NCI-H1417 treated with DMSO at 0.1 percent for 48 hours (cell line): ENCODE measurements at places on chromosomes 2 and 18.

DNA sequence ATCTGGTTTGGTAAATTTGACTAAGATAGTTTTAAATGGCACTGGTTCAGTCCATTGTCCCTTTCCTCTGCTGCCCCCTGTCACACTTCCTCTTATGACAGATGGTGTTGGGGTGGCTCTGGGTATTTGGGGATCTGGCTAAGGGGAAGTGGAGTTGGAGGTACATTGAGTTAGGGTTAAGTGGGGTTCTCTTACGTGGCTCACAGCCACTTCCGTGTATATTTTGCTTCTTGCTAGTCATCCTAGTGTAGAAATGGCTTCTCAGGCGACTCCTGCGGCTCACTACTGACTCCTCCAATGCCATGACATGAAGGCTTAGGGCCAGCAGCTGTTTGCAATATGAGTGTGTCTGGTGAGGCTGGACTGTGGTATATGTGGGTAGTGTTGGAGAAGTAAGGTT lies 187.0 kb downstream of the HAUS1 start:
- no peak for DNase-seq

DNA sequence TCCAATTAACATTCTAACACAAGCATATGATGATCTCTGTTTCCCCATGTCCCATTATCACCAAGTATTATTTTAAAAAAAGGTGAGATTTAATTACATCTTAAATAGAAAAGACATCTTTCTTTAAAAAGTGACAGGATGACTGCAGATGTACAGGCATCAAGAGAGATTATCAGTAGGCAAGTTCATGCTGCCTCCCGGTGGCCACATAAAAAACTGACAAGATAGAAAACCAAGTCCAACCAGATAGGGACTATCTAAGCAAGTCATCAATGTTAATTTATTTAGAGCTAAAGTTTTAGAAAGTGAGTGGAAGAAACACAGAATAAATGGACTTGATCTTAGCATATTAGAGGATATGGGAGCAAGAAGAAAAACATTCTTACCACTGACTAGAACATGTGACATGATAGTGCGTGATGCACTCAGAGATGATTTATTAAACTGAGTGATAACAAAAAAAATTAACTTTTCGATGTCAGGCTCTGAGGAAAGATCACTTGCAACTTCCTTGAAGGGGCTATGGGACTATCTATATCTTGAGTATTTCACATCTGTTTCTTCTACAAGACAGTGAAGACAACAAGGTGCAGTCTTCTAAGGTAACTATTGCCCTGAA lies 5.4 kb upstream of the TDRD15 start:
- DNase-seq, result no peak

- no peak for DNase-seq
Observed at GRCh38 chr2:62854600-62855514, 149.3 kb downstream of the EHBP1 start.

GRCh38 chr2:98761909-98762308 lies 31.0 kb upstream of the MGAT4A start:
- no peak for DNase-seq

- no peak for DNase-seq
Observed at GRCh38 chr2:240322991-240323390, 112.5 kb upstream of the GPC1 start.

DNA sequence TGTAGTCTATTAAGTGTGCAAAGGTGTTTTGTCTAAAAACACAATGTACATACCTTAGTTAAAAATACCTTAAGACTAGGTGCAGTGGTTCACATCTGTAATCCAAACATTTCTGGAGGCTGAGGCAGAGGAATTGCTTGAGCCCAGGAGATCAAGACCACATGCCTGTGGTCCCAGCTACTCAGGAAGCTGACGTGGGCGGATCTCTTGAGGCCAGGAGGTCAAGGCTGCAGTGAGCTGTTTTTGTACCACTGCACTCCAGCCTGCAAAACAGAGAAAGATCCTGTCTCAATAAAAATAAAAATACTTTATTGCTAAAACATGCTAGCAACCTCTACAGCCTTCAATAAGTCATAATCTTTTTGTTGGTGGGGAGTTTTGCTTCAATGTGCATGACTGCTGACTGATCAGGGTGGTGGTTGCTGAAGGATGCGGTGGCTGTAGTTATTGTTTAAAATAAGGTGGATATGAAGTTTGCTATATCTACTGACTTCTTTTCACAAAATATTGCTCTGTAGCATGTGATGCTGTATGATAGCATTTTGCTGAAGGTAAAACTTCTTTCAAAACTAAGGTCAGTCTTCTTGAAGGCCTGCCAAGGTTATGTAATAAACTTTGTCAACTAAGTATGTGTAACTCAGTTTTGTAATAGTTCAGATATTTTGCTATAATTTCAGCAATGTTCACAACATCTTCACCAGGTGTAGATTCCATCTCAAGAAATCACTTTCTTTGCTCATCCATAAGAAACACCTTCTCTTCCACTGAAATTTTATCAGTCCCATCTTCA lies 1238.0 kb upstream of the NRXN1 start:
- no peak for DNase-seq

DNA sequence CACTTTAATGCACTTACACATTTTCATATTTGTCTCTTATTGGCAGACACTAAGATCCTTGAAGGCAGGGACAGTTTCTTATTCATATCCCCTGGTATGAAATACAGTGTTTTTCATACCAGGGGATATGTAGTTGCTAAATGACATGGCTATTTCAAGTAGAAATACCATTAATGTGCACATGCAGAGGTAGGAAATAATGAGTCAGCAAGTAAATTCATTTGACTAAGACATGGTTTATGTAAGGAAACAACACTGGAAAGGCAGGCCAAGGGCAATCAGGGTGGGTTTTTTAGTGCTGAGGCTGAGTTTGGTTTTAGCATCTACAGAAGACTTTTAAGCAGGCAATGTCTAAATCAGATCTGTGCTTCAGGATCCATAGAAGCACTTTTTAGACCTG lies 155.9 kb downstream of the WDPCP start:
- no peak for DNase-seq

GRCh38 chr18:46459789-46460455 lies 197.1 kb downstream of the LOXHD1 start:
- DNase-seq, result no peak

DNA sequence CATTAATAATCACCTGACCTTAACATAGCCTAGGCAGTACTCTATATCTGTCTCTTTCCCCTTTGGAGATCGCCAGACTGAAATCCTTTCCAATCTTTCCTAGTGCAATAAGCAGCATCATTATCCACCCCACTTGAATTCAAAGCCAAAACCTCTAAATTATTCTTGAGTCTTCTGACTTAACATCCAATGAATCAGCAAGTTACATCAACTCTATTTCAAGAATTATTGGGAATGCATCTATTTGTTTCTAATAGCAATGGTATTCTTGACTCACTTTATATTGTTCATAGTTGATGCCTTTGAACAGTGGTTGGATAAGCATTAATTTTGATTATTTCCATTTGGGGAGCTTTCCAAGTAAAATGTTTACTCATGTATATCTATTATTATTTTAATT lies 144.8 kb downstream of the ZNF804A start:
- no peak for DNase-seq

DNA sequence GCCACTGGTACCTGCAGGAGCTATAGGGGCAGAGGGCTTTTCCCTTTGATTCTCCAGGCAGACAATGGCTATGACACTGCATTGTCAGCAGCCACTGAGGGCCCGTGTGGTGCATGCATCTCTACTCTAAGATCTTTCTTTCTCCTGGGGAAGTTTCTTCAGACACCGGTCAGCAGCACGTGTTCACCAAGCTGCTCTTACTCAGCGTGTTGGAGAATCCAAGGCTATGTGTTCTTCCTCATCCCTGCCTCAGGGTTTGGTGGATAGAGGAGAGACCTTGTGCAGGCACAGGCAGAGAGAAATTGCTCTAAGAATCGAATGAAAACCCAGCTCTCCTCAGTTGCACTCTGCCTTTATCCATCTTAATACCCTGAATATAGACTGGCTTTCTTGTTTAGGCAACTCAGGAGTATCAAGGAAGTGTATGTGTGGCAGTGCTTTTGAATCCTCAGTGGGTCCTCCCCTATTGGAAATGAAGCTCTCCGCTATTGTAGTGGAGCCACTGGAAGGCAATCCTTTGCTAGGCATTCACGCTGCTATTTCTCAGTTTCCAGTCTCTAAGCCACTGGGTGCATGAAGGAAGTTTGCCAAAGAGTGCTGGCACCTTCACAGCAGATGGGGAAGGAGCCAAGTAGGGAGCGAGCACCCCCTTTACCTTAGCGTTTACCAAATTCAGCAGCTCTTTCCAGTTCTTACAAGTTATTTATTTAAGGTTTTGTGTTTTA lies 86.9 kb upstream of the EML6 start:
- DNase-seq, result no peak

DNA sequence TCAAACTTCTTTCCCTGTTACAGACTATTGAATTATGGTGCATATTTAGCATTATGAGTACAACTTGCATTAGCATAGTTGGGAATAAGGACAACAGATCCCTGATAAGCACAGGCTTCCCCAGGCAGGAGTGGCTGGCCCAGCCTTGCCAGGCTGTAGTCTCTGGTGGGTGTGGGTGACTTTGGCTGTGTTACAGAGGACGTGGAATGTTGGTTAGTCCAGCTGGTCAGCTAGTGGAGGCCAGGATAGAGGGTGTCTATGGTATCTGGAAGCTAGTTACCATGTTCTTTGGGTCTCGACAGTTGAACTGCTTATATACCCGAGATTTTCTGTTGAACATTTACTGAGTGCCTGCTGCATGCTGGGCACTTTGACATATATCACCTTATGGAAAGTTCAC lies 4.7 kb downstream of the SH3RF3 start:
- no peak for DNase-seq

DNA sequence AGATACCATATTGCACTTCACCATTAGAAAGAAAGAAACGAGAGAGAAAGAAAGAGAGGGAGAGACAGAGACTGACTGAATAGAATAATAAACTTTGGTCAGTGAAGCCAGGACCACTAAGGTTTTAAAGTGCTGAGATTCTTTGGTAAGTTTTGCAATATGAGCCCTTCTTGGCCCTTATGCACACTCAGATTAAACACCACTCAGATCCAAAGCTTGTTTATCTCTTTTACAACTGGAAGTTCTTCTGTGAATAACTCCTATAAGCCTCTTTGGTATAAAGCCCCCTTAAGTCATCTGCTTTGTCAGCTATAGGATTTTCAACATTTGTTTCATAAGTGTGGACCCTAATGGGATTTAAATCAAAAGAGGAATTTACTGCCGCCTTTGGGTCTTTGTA lies 40.8 kb downstream of the PID1 start:
- no peak for DNase-seq
